Right lung (tissue), 10 donors: ENCODE measurements at places on chromosomes 4 and X.

GRCh38 chr4:111204797-111205196 is 581.9 kb upstream of the PITX2 start:
- no peak for DNase-seq

DNA sequence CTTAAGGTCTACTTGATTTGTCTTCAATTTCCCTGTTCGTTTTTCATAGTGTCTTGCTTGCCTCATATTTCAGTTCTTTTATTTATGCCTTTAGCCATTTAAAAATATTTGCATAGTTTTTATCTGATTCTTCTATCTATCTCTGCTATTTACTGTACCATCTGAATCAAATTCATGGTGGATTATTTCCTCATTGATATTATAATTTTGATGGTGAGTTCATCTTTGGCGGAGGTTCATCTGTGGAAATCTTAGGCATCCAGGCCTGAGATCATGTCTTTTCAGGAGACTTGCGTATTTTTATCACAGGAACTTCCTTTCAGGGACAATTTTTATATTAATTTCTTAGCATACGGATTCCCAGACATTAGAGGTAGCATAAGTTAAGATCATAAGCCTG is 275.2 kb downstream of the STPG2 start:
- no peak for DNase-seq

GRCh38 chr4:123546573-123547060 is 150.0 kb downstream of the SPRY1 start:
- DNase-seq: no peak

- no peak for DNase-seq
Observed at GRCh38 chrX:132631579-132632232, 142.9 kb upstream of the MBNL3 start.

DNA sequence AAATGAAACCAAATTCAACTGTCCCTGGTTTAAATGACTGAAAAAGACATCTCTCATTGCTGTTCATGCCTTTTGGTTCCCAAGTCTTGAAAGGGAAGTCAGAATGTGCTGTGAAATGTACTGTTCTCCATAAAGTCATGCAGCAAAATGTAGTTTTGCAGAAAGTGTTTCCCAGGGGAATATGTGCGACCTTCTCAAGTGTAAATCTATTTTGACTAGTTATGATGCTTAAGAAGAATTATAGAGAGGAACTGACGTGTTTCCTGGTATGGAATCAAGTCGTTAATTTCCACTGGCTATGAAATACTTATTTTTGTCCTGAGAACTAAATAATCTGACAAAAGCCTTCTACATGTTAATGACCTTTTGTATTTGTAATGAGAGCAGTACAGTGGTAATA is 223.1 kb downstream of the CLCN4 start:
- DNase-seq: no peak

GRCh38 chrX:3669841-3670475 is 43.5 kb downstream of the PRKX start:
- DNase-seq: no peak

DNA sequence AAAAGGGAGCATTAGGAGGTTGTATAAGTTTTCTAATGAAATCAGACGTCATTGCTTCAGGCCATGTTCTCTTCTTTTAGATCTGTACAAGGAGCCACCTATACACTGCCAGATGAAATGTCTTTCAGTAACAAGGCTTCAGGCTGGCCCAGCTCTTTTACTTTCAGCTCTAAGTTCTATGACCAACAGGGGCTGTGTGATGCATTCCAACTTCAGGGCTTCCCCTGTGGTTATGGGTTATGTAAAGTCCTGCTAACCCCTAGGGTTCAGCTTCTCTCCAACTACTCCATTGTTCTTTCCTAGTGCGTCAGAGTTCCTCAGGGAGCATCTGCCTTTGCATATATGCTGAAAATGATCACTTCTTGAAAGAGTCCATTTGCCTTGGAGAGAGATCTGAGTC is 79.4 kb upstream of the TTC29 start:
- no peak for DNase-seq

- DNase-seq: no peak
Observed at GRCh38 chr4:102632241-102633065, 128.3 kb downstream of the MANBA start.

- no peak for DNase-seq
Observed at GRCh38 chr4:82050796-82051195, 323.0 kb downstream of the HNRNPD start.

DNA sequence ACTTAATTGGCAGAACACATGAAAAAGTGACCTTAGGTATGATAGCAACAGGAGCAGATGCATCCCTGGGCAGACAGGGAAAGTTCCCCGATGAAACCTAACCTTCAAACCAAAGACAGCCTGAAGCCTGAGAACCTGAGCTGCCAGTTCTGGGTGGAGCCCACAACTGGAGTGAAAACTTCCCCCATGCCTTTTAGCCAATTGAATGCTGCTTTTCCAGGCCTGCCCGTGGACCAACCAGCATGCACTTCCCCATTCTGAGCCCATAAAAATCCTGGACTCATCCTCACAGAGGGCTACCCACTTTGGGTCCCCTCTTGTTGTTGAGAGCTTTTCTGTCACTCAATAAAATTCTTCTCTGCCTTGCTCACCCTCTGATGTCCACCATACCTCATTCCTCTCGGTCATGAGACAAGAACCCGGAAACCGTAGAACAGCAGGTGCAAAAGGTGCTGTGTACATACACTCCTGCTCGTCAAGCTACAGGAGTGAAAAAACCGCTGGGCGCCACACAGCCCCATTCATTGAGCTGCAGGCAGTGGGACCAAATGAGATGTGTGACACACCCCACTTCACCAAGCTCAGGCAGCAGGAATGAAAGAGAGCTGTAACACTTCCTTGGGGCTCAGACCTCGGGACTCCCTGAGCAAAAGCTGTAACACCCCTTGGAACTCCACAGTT is 13.9 kb upstream of the SLC7A11 start:
- no peak for DNase-seq

- no peak for DNase-seq
Observed at GRCh38 chr4:81667539-81667938, 195.8 kb upstream of the RASGEF1B start.

DNA sequence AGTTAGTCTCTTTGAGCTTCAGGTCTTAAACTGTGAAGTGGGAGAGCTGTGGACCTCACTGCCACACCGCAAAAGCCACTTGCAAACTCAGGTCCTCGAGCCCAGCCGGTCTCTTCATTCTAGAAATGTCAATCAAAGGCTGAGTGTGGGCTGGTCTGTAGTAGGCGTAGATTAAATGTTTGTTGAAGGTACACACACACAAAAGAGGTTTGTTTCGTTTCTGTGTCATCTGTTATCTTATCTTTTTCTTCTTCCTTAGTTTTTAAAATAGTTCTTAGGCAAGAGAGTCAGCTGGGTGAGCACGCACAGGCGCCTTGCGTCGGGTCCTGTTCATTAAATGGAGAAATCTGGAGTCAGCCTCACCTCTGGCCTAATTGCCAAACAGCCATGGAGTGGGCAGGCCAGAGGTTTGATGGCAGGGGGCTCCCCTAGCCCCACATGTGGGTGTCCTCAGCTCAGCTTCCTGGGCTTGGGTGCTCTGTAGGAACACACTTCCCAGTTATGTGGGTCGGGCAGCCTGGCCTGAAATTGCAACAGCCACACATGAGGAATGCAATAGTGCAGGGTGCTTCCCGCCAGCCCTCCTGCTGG is 836 bp upstream of the PSAPL1 start:
- DNase-seq: no peak

- peak; percentile 45 for DNase-seq
Observed at GRCh38 chrX:96685210-96686099, 813 bp downstream of the DIAPH2 start.

DNA sequence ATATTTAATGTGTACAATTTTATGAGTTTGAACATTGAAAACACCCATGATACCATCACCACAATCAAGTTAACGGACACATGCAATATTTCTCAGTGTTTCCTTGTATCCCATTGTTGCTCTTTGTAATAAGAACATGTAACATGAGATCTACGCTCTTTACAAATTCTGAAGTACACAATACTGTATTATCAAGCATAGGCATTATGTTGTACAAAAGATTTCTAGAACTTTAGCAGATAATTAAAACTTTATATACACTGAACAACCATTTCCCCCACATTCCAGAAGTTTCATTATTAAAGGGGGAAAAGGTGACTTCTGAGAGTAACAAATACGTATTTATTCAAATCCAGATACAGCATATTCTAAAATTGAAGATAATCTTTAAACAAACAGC is 114.5 kb downstream of the SLC10A7 start:
- DNase-seq: no peak

DNA sequence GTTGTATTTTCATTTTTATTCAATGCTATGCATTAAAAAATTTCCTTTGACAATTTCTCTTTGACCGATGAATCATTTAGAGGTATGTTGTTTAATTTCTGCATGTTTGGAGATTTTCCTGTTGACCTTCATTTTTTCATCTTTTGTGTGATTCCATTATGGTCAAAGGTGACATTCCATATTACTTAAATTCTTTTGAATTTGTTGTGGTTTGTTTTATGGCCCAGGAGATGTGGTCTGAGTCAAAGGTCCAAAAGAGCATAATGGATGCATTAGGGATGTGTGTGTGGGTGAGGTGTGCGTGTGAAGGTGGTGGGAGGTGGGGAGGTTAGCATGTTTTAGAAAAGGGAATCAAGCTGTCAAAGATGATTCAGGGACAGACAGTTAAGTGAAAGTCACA is 76.0 kb upstream of the GIMD1 start:
- no peak for DNase-seq

DNA sequence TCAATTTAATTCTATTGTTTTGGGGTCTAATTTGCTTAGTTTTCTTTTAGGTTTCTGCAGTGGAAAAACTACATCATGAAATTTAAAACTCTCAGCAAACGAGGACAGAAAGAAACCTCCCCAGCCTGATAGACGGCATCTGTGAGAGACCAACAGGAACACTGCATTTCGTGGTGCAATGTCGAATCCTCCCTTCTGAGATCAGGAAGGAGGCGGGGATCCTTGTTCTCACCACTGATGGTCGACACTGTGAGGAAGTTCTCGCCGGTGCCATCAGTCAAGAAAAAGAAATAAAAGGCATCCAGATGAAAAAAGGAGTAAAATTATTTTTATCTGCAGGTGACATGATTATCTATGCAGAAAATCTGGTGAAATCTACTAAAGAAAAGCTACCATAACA is 16.5 kb downstream of the GAK start:
- no peak for DNase-seq

GRCh38 chr4:17426222-17426621 is 85.7 kb downstream of the QDPR start:
- no peak for DNase-seq

DNA sequence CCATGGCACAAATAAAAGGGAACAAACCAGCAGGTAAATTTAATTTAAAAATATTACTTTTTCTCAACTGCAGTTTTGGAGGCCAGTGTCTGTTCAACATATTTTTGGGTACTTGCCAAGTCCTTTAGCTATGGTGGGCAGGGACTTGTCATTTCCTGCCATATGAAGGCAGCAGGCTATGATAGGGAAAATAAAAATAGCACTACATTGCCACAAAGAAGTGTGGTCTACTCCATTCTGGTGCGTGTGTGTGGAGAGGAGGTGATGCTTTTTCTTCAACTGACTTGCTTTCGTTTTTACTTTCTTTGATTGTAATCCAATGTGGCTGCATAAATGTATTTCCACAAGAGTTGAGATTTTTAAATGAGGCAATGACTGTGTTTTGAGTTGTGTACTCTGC is 17.2 kb downstream of the GPR174 start:
- DNase-seq: no peak

DNA sequence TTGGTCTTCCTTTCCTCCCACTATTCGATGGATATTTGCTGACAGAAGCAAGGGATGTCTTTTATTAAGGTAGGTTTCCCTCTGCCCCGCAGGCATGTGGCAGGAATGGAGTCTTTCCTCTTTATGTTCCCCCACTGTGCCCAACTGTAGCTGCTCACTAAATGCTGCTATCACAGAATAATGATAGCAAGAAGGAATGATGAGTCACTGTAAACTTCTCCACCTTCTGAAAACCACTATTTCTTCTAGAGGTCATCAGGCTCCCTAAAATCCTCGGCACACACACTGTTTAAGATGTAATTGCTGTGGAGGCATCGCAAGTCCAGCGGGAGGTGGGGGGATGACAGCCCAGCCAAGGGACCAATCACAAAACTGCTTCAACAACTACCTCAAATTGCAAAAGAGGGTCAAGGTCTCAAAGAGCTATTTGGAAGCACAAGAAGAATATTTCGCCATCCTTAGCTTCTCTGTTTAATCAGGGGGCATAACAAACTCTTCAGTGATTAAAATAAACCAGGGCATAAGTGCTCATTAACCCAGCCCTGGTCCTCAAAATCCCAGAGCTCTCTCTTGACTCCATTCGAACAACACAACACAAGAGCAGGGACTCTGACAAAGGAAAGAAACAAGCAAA is 13.9 kb downstream of the QDPR start:
- DNase-seq: no peak

DNA sequence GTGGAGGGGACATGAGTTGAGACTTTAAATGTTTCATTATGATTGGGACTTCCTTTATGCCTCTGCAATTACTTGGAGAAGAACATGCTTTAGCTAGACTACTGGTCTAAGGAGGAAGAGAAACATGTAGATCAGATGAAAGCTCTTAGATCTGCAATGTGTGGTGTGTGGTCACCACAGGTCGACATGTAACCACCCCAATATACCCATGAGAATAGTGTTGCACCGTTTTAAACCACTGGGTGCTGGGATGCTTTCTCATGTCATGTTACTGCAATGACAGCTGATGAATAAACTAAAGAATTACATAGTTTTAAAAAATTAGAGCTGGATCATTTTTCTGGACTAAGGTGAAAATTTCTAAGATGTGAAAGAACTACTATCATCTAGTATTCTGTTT is 1039.7 kb downstream of the RAPGEF2 start:
- DNase-seq: no peak

- no peak for DNase-seq
Observed at GRCh38 chr4:88802138-88802537, 104.5 kb upstream of the NAP1L5 start.

DNA sequence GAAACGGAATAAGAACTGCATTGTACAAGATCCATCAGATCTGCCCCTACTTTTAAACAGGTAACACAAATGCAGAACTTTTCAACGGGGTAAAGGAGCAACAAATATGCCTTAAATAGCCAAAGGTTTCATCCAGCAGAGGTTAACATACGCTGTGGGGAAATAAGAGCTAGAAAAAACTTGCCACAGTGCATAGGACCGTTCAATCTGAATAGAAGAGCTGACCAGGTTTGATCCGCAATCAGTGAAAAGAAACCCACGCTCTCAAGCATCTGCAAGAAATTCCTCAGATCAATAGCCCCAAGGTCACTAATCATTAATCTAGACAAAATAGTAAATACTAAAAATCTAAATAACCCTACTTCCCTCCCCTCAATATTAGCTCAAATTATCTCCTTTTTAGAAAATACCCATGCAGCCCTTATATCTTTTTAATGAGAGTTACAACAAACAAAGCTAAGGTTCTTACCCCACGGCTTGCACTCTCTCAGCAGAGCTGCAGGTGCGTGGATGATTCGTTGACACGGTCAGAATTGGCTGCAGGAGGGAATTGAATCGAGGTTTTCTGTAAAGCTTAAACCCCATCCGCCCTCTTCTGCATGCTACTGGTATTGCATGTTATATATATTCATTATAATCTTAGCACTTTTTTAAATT is at the start of gene TLR10:
Gene TLR10, minus strand, starts transcription at position 539 of the 657 bp plus-strand sequence. CDS start 7,400 bp downstream, outside the sequence.
- no peak for DNase-seq
